HS-5 (cell line): ENCODE measurements at places on chromosomes 5 and 9.
A peak's percentile ranks its signal among the peaks of the same experiment; 100 is the strongest.

DNA sequence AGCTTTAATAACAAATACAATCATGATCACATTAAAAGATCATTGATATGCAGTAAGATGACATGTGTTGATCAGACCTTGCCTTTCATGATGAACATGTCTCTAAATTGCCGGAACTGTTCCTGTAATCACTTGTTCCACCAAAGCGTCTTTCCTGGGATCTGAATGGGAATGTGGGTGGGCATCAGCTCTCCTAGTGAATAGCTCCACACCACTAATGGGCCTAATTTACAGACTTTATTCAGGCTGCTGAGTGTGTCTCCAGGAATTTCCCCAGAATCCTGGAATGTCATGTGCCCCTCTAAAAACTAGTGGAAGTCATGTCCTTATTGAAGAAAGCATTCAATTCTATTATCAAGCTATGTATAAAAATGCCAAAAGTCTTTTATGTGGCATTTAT lies 765.1 kb upstream of the CTNND2 start:
- DNase-seq: no peak

DNA sequence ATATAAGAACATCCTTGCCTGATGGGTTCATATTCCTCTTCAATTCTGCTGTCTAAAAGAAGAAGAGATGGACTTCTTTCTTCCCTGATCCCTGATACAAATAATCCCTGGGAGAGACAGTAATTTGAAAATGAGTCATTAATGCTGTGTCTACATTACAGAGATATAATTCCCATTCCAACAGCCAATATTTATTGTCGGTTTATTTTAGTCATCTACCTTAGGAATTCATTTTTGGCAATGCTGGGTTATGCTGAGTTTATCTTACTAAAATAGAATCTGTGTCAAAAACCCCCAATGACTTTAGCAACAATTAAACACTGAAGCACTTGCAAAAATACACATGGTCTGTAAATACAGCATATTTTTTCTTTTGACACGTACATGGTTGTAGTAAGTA lies 23.9 kb downstream of the ZNF474 start:
- DNase-seq: peak; percentile 49

GRCh38 chr9:137130176-137130755 lies 8.7 kb upstream of the GRIN1 start:
- DNase-seq: no peak

DNA sequence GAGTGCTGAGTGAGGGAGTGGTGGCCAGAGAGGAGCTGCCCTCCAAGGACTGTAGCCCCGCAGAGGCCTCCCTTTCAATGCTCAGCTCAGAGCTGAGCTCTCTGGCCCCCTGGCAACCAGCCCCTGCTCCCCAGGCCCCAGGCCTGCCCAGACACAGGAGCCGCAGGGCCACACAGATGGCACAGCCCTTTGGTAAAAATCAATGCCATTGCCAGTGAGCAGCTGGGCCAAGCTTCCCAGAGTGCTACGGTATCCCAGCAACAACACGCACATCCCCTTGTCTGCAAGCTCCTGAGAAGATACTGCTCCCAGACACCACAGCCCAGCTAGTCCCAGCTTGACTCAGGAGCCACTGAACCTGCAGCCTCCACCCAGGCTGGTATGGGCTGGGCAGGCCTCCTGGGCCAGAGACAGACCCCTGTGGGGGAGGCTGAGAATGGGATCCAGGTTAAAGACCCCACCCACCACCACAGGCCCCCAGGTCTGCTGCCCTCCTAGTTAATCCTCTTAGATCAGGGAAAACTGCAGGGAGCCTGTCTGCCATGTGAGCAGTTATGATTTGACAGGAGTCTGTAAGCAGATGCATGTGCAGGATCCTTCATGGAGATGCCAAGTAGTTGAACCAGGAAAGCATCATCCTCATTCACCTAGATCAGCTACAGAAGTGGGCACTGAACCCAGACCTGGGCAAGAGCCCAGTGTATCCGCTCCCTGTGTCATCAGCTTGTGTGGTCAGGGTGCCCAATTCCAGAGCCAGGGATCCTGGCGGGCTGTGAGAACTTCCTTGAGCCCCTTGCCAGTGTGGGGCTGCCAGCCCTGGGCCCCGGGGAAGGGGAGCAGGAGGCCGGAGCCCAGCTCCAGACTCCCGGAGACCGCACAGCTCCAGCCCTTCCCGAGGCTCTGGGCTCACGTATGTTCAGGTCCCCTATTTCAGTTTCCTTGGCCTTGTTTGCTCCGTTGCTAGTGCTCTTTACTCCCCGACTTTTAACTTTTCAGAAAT lies 26.7 kb upstream of the ADAMTS2 start:
- DNase-seq: no peak

GRCh38 chr9:110532908-110533665 lies 46.5 kb downstream of the SVEP1 start:
- DNase-seq: no peak

DNA sequence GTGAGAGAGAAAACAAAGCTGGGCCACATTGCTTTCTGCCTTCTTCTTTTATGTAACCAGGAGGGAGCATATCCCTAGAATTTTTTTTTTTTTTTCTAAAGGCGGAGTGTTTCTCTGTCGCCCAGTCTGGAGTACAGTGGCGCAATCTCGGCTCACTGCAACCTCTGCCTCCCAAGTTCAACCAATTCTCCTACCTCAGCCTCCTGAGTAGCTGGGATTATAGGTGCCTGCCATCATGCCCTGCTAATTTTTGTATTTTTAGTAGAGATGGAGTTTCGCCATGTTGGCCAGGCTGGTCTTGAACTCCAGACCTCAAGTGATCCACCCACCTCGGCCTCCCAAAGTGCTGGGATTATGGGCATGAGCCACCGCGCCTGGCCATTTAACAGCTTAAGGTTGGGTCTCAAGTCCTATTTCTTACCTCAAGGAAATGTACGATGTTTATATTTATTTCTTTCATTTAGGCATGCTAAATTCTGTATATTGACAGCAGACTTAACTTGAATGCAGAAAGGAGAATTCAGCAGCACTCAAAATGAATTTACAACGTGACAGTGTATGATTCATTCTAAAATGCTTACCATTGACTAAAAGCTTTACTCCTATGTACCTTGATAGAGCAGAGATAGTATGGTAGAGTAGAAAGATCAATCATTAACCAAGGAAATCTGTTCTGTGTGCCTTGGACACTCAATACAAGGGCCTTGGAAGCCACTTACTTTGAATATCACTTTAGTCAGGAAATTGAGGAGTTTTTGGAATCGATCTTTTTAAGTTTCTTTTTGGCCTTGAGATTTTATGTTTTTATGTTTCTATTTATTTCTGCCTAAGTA lies 100.9 kb downstream of the F2RL2 start:
- no peak for DNase-seq

- no peak for DNase-seq
Observed at GRCh38 chr5:156414391-156414790, 87.4 kb downstream of the SGCD start.

DNA sequence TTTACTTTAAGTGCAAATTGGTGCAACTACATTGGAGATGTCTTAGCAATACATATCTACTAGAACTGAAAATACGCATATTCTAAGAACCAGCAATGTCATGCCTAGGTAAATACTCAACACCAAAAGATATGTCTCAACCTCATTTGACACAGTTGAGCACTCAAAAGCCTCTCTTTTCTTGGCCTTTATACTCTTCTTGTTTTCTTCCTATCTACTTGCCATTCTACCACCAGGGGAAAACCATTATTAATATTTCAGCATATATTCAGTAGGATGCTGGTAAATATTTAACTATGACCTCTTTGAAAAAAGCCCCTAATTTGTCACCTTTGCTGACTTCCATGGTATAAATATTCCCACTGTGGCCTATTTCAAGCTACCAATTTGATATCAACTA lies 443.8 kb downstream of the LRRC70 start:
- DNase-seq: no peak

DNA sequence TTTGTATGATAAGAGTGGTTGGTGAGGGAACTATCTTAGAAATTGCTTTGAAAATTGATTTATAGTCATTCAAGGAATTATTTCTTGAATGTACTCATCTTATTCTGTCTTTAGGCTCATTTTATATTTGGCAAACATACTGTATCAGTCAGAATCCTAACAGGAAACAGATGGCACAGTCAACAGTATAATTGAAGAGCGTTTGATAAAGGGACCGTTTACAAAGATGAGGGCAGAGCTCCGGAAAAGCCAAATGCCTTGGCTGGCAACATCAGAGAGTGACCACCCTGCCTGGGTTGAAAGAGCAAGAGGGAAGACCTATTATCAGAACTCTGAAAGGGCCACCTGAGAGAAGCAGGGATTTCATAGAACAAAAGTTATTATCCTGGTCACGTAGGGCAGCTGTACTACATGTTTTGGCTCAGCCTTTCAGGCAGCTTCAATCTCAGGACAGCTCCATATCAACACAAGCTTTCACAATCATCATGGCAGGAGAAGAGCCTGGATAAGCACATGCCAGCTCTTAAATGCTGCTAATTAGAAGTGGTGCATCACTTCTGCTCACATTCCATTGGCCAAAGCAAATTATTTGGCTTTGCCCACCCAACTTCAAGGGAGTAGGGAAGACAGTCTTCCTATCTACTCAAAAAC lies 47.2 kb upstream of the ARL15 start:
- no peak for DNase-seq

- no peak for DNase-seq
Observed at GRCh38 chr9:27394826-27395201, 97.9 kb upstream of the EQTN start.

DNA sequence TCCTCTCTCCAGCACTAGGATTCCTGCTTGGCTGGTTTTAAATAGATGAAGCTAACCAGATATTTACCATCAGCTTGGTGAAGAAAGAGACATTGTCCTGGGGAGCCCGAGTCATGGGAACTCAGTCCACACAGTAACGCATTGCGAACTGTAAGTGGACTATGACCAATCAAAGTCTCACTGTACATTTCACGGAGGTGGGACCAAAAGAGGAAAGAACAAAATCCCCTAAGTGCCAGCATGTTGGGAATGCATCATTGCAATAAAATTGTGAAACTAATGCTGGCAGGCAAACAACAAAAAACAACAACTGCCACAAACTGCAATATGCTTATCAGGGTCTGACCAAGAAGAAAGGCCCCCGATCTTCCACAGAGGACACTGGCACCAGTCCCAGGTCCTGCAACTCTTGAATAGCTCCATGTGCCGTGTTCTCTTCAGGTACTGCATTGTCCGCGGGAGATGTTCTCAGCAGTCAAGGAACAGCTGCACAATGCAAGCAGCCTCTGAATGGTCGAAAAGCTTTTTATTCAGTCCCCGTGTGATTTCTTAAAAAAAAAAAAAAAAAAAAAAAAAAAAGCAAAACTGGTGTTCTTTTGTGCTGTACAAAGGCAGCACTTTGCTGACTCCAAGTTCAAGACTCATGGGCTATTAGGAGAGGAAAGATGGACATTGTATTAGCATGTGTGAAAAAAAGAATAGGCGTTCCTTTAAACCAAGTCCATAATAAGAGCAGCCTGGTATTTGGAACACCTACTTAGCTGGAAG lies 38.1 kb downstream of the SEMA6A start:
- no peak for DNase-seq

GRCh38 chr5:107370396-107370968 lies 300.3 kb downstream of the EFNA5 start:
- DNase-seq: no peak

GRCh38 chr5:133372293-133372937 lies 239.9 kb downstream of the FSTL4 start:
- no peak for DNase-seq

GRCh38 chr5:124741711-124742496 lies 4.5 kb downstream of the ZNF608 start:
- peak; percentile 26 for DNase-seq

DNA sequence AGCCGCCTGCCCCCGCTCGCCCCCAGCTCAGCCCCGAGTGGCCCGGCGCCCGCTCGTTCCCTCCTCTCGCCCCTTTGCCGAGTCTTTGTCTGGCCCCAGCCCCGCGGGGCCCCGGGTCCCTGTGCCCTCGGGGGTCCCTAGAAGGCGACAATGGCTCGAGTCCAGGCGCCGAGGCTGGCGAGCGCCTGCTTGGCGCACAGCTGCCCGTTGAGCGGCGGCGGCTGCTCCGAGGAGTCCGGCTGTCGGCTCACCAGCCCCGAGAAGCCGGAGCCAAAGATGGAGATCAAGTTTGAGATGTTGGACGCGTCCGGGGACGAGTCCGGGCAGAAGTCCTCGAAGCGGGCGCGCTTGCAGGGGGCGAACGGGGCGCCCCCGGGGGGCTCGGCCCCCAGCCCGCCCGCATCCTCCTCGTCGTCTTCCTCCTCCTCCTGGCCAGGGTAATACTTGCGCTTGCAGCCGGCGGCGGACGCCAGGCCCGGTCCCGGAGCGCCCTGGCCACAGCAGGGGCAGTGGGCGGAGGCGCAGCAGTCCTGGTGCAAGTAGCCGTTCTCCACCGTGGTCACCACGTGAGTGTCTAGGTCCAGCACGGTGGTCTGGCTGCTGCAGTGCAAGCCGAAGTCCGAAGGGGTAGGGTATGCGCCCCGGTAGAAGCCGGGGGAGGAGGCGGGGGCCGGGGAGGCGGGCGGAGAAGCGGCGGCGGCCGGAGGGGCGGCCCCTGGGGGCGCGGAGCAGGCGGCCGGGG lies 1.2 kb downstream of the IER5L start:
- no peak for DNase-seq

GRCh38 chr5:32030222-32030621 lies 143.9 kb downstream of the GOLPH3 start:
- DNase-seq: no peak

DNA sequence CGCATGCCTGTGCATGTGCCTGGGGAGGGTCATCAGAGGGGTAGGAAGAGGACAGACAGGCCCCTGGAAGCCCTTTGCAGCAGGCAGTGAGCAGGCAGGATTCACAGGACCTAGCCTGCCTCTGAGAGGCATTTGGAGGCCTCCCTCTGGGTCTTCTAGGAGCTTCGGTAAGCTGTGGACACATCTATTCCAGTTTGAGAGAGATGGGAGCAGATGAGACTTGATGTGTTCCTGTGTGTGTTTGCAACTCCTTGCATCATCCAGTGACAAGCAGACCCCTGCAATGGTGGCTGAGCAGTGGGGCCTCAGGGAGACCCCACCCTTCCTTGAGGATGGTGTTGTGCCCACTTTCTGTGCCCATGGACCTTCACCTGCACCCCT lies 64.0 kb downstream of the GADD45G start:
- DNase-seq: no peak

DNA sequence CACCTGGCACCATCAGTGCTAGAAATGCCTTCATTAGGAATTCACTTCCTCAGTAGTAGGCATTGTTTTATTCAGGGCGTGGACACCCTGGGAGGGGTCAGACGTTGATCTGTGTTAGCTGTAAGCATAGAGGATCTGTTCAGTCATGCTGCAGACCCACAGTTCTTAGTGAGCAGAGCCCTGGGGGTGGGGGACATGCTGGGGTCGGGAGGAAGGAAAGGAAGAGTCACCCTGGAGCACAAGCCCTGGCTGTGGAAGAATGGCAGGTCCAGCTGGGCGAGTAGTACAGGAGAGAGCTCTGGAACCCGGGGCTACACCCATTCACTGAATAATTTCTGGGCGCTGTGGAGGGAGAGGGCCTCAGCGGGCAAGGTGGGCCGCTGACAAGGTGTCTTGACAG lies 172.5 kb downstream of the FSTL4 start:
- no peak for DNase-seq
